ENCODE measurements at places on chromosomes 12 and 14. TPM values are rescaled to one million over a fixed set of nuclear protein-coding genes. Genes with fewer than 3 reads are reported as not detected.

ADAM20 gene
- total RNA-seq = 1.4 TPM

VRTN gene
- not detected for total RNA-seq

CISTR gene
- total RNA-seq = not detected

ABCD2 gene
- 0.14 TPM for total RNA-seq

CHST11 gene
- total RNA-seq = 34.4 TPM

LIMA1 gene
- total RNA-seq = 85.1 TPM

SLC6A13 gene
- total RNA-seq = not detected

FOXA1 gene
- not detected for total RNA-seq

B4GALNT3 gene
- not detected for total RNA-seq

LRP1 gene
- 257 TPM for total RNA-seq

SYCP3 gene
- total RNA-seq = under 0.01 TPM

PAPLN gene
- 1.6 TPM for total RNA-seq

AICDA gene
- total RNA-seq = not detected

KRT75 gene
- not detected for total RNA-seq

PIK3C2G gene
- total RNA-seq = not detected

SIX4 gene
- total RNA-seq = 16.6 TPM

ANGEL1 gene
- 8.3 TPM for total RNA-seq

TSPAN11 gene
- 0.14 TPM for total RNA-seq

WSB2 gene
- 183 TPM for total RNA-seq

MGAT4C gene
- total RNA-seq = not detected

CPNE6 gene
- total RNA-seq = under 0.01 TPM

PIP4P1 gene
- 24.3 TPM for total RNA-seq

CAPZA3 gene
- not detected for total RNA-seq

SLC2A3 gene
- total RNA-seq = 59.0 TPM

SPX gene
- total RNA-seq = 0.29 TPM

FOXN4 gene
- total RNA-seq = not detected

TAS2R9 gene
- total RNA-seq = not detected

GARIN6 gene
- not detected for total RNA-seq

AKAP5 gene
- total RNA-seq = 0.86 TPM

STXBP6 gene
- total RNA-seq = 5.6 TPM

CLEC4C gene
- not detected for total RNA-seq
